ENCODE measurements at places on chromosomes 11 and 22.

DNA sequence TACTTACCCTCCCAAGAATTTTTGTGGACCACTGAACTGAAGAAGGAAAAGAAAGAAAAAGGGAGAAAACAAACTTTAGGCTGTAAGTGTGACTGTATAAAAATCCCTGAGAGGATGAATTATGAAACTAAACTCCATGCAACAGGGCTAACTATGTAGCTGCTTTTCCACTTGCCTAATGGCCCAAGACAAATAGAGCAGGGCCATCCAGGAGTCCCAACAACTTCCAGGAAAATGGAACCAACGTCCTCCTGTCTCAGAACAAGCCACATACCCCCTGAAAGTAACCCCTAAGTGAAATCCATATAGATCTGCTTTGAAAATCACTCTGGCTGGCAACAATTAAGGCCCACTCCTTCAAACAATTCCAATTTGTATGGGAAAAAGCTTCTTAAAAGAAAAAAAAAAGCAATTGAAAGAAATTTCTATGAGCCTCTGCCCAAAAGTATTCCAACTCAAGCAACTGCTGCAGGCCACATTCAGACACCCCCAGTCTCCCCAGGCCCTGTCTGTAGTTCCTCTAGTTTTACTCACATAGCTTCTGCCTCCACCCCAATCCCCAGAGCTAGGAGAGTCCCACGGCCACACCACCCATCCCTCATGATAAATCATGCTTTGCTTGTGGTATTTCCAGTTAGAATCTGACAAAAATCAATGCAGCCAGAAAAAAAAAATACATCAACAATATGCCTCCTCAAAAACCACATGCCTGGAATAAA is 12.7 kb downstream of the RBFOX2 start:
- no peak for DNase-seq

GRCh38 chr11:114291381-114291780 is 4.8 kb upstream of the NNMT start:
- DNase-seq, result no peak

GRCh38 chr11:43917851-43918250 is 24.6 kb upstream of the C11orf96 start:
- no peak for DNase-seq

GRCh38 chr11:128624269-128625175 is 37.2 kb upstream of the ETS1 start:
- no peak for DNase-seq

- DNase-seq, result no peak
These were observed 38.1 kb upstream of the POU2AF1 start for GRCh38 chr11:111417011-111417765.

DNA sequence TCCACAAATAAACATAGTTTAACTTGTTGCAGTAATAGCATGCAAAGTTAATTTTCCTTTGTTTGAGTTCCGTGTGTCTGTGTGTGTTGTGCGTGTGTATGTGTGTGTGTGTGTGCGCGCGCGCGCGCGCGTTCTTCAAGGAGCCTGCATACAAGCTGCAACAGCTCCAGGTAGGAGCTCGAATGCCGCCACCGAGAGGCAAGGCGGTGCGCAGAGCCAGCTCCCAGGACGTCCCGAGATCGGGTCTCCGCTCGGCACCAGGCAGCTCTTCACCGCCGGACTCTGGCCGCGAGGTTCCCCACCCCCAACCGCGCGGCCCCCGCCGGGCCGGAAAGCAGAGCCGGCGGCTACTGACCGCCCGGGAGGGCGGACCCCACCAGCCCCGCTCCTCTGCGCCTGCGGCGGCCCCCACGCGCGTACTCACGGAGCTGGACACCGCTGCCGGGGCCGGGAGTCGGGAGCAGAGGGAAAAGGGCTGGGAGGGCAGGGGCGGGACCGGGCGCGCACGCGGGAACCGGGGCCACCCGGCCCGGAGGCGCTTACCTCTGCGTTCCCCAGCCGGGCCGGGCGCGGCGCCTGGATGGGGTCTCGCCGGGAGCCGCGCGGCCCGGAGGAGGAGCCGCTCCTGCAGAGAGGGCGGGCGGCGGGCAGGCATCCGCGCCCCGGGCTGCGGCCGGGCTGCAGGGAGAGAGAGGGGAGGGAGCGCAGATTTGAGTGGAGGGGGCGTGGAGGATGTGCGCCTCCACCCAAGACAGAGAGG is 40.4 kb upstream of the AKIP1 start:
- no peak for DNase-seq

GRCh38 chr22:27809226-27809603 is 7.7 kb upstream of the MN1 start:
- DNase-seq, result no peak

DNA sequence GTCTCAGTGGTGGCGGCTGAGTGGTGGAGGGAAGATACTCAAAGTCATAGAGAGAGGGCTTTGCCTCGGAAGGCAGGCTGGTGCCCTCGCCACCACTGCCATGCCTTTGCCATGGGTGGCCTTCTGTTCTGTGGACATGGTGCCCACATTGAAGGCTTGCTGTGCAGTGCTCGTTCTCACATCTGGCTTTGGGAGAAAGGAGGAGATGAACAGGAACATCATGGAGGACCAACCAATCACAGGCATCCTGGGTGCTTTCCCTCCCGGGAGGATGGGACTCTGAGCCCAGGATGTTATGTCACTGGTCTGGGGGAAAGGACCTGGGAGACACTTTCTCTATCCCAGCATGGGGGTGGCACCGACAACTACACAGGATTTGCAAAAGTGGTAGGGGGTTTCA is 82.3 kb upstream of the NARS2 start:
- DNase-seq, result no peak

GRCh38 chr11:114175706-114176105 is 116.2 kb downstream of the ZBTB16 start:
- DNase-seq, result no peak

GRCh38 chr11:68436985-68437926 is 23.3 kb upstream of the PPP6R3 start:
- no peak for DNase-seq

- DNase-seq, result no peak
These were observed 205.3 kb downstream of the MN1 start for GRCh38 chr22:27596133-27596870.

- DNase-seq, result no peak
These were observed 32.4 kb downstream of the CNTF start for GRCh38 chr11:58654908-58655296.

- no peak for DNase-seq
These were observed 30.0 kb upstream of the TCF20 start for GRCh38 chr22:42300259-42301076.

- DNase-seq, result no peak
These were observed 18.9 kb downstream of the ZBTB16 start for GRCh38 chr11:114078423-114078822.

DNA sequence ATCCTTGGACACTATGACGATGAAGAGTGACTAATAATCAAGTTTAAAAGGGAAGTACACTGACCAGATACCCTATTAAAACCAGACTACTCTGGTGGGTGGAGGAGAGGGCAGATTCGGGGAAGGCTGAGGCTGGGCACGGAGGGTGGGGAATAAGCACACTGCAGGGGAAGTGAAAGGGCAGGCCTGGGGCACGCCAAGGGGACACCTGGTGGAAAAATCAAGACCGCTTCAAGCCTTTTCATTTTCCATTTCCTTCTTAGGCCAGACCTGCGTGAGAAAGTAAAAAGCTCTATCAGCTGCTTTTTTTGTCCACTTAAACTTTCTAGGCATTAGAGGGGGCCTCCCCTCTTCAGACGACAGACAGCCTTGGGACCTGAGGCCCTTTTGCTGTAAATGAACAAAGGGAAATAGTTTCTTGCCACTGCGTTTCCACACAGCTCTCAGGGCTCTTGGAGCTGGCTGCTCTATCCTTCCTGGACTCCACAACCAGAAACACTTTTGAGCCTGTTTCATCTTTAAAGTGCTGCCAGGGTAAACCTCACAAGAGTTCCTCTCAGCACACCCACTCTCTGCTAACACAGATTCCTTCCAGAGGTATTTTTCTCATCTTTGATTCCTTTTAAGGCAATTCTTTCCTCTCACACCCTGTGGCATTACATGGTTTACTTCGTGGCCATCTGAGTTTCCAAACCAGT is 25.0 kb upstream of the SERPIND1 start:
- DNase-seq, result no peak

DNA sequence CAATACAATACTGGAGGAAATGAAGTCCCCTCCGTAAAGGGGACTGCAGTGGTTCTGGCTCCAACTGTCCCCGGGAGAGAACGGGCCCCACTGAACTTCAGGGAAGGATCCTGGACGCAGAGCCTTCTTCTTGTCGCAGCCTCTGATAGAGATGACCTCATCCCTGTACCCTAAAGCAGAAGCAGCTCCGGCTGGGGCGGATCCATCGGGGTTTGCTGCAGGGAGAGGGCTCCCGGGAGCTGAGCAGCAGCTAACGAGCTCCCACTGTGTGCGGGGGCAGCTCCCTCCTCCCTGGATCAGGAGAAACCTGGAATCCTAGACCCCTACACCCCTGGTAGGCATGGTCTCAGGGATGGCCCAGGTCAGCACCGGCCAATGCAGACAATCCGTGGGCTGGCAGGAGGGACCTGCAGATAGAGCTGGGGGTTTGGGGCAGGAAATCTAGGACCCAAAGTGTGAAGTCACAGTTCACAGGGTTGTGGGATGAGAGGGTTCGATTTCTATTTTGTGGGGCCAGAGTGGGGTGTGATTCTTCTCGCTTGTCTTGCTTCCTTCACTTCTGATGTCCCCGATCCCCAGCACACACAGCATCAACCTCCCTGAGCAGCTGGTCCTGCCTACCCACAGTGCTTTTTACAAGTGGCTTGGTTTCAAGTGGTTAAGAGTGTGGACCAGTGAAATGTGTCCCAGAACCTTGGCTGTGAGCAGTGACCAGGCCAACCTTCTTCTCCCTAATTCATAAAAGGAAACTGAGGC is 12.9 kb downstream of the KIAA0930 start:
- DNase-seq, result no peak

DNA sequence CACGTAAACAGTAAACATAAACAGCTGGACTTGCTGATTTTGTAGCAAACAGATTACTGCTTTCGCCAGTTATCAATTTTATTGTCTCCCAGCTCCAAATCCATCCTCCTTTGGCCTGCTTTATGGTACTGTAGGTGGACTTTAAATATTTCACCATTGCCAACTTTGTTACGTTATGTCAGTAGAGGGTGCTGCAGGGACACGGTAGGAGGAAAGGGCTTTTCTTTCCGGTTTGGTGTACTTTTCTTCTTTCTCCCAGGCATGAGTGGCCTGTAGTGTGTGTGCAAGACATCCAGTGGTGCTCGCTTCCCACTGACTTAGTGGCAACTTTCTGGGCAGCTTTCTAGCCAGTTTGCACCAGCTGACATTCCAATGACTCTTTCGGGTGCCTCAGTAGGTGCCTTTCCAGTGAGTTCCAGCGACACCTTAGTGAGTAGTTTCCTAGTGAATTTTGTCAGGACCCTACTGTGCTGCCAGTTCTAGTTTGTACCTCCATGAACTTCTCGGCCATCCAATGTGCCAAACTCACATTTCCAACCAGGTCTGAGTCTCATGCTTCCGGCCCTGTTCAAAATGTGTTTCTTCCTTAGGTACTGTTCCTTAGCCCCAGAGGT is 267.6 kb upstream of the TENM4 start:
- no peak for DNase-seq

- DNase-seq, result no peak
These were observed 220.6 kb downstream of the TBC1D22A start for GRCh38 chr22:46983046-46983445.

DNA sequence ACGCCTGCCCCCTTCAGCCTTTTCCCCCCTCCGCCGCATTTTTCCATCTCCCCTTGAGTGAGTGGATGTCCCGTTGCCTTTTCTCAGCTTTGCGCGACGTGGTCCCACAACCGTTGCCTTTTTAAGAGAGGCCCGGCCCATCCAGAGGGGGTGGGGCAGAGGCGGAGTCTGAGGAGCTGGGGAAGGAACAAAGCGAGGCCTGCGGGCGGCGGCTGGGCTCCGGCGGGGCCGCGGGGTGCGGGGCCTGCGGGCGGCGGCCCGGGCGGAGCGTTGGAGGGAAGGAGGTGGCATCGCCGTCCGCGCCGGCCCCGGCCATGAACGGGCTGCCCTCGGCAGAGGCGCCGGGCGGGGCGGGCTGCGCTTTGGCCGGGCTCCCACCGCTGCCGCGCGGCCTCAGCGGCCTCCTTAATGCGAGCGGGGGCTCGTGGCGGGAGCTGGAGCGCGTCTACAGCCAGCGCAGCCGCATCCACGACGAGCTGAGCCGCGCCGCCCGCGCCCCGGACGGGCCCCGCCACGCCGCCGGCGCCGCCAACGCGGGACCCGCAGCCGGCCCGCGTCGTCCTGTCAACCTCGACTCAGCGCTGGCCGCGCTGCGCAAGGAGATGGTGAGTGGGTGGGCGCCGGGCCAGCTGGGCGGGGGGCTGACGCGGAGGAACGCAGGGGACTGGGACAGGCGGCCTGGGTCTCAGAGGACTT is at the start of gene FAM89B:
FAM89B (plus strand) TSS at position 183 of the 696 bp plus-strand sequence; CDS start at position 315, 132 bp downstream.
- DNase-seq, result peak; percentile 82

GRCh38 chr11:74086242-74086884 is 77.5 kb upstream of the UCP3 start:
- DNase-seq, result no peak

- DNase-seq, result no peak
These were observed 14.6 kb downstream of the KCNA4 start for GRCh38 chr11:30002157-30002785.

GRCh38 chr11:43404406-43404805 is 45.7 kb downstream of the TTC17 start:
- DNase-seq, result no peak

- DNase-seq, result no peak
These were observed 304.1 kb downstream of the BUD13 start for GRCh38 chr11:116468699-116469098.

DNA sequence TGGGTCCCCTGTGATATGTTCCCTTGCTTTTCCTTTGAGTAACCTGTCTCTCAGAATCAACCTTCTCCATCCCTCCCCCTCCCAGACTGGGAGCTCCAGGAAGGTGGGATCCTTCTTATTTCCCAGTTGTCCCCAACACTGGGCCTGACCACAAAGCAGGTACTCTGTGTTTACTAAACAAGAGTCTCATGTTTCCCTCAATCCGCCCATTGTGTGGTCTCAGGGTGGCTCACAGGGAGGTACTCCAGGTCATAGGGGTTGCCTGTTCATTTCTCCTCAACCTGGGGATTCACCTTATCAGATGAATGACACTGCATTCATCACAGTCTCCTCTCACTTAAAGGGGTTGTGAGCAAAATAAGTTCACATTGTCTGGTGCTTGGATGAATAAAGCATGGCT is 26.4 kb upstream of the NAV2 start:
- no peak for DNase-seq

- DNase-seq, result no peak
These were observed 906.3 kb downstream of the DLG2 start for GRCh38 chr11:84720706-84721402.

- no peak for DNase-seq
These were observed at the start of gene A4GALT for GRCh38 chr22:42720263-42721044. Gene A4GALT (minus strand): TSS chr22:42720870. CDS start chr22:42693951, 26,919 bp downstream.

DNA sequence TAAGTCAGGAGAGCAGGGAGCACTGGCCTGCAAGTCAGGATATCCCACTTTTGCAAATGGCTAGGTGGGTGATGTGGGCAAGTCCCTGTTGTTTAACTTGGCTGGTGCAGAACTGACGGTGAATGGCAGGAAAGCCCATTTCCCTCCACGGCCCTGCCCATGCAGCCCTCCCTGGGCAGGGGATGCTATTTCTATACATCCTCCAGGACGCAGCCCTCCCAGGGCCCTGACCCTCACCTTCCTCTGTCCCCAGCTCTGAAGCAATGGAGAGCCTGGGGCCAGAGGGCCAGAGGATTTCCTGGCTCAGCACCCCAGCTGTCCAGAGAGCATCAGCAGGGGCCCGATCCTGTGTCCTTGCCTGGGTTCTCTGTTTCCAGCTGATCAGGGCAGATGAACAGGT is 91.3 kb downstream of the TSPAN18 start:
- no peak for DNase-seq

- DNase-seq, result no peak
These were observed 5.2 kb upstream of the ADORA2A start for GRCh38 chr22:24422102-24422665.
